ENCODE measurements at places on chromosomes 16 and 17.

- no peak for DNase-seq
Measured at GRCh38 chr16:81752225-81752875, 26.7 kb upstream of the PLCG2 start.

- DNase-seq, result no peak
Measured at GRCh38 chr16:19896951-19897350, 12.3 kb upstream of the GPRC5B start.

GRCh38 chr17:47278561-47278960 lies 24.9 kb downstream of the ITGB3 start:
- no peak for DNase-seq

DNA sequence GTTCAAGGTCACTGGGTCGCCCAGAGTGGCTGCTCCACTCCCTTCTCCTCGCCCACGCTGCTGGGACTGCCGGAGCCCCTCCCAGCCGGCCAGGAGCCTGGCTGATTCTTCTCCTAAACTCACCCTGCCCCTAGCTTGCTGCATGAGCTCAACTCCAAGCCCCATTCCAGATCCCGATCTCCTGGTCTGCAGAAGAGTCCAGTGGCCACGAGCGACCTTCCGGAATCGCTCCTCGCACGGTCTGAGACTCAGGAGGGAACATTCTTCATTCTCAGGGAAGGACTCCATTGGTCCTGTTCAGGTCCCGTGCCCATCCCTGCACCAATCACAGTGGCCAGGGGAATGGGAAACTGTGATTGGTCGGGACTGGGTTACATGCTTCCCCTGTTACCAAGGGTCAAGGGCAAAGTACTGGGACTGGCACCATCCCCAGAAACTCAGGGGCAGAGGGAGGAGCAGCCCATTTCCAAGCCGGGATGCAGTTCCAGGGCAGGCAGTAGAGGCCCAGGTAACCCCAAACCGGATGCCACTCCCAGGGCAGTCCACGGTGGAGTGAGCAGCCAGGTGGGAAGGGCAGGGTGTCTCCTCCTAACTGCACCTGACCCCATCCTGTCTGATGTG lies 24.5 kb upstream of the CIBAR2 start:
- DNase-seq, result no peak

DNA sequence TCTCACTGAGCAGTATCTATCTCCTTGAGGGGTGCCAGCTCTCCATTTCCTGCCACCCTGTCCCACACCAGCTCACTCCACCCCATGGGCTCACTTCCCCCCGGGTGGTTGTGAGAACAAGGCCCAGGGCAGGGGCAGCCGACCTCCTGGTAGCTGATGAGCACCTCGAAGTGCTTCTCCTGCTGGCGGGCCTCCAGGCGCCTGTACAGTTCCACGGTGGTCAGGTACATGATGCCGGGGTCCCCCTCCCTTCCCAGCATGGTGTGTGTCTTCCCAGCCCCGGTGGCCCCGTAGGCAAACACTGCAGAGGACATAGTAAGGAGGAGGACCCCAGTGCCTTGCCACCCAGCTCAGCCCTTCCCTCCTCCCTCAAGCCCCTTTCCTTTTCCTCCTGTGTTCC lies 12.5 kb downstream of the KIF18B start:
- no peak for DNase-seq

GRCh38 chr16:15808071-15808470 lies 48.8 kb downstream of the MYH11 start:
- DNase-seq, result no peak

GRCh38 chr17:59067756-59068155 lies 38.9 kb downstream of the TRIM37 start:
- no peak for DNase-seq

DNA sequence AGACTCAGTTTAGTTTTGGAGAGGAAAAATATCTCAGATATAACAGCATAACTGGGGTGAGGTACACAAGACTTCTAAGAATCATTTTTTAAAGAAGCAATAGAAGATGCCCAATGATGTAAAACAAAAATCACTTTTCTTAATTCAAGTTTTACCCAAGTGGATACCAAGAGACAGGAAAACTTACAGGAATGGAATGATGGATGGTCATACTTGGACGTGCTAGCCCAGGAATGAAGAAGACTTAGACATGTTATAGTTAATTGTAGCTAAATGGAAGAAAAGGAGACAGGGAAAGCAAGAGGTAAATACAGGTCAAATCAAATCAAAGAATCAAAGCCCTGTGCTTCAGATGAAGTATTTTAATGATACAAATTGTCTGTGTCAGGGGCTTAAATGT lies 312.7 kb upstream of the KCNJ16 start:
- no peak for DNase-seq

GRCh38 chr17:39754161-39754957 lies 16.6 kb downstream of the GRB7 start:
- DNase-seq, result peak; percentile 83

GRCh38 chr17:40819528-40820125 lies 2.8 kb downstream of the KRT10 start:
- DNase-seq, result no peak

DNA sequence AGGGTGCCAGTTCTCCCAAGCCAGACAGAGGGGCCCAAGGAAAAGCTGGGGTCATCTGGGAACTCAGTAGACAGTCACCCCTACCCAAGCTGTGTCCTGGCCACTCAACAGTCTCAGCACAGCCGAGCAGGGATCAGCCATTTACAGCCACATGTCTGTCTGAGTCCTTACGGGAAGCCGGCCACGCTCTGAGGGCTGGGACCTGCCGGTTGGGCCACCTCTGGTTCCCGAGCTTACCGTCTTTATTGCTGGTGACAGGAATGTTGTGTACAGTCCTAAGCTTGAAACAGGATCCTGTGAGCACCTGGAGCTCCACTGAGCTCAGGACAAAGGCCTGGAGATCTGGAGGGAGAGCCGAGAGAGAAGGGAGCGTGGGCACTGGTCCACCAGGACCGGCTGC lies 59.8 kb downstream of the TIMM22 start:
- DNase-seq, result no peak

DNA sequence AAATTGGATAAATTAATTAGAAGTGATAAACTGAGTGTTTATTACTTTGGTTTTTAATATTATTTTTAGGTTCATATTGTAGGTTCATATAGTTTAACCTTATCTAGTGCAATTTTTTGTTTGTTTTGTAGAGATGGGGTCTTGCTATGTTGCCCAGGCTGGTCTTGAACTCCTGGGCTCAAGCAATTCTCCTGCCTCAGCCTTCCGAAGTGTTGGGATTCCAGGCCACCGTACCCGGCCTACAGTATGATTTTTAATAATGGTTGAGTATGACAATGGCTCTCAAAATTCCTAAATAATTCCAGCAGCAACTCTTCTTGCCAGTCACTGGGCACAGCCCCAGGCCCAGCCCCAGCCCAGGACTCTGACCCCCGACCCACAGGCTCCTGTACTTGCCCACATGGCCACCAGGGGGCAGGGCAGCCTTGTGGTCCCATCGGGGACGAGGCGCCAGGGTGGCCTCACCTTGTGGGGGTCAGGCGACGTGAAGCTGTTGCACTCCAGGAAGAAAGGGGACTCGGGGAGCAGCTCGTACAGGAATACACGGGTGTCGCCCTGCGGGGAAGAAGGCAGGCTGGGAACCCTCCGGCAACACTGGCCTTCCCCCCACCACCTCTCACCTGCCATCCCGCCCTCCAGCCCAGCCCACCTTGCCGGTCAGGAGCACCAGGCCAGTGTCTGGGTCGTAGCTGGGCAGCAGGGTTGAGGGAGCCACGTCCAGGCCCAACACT lies 7.9 kb upstream of the PAM16 start:
- DNase-seq, result peak; percentile 72

DNA sequence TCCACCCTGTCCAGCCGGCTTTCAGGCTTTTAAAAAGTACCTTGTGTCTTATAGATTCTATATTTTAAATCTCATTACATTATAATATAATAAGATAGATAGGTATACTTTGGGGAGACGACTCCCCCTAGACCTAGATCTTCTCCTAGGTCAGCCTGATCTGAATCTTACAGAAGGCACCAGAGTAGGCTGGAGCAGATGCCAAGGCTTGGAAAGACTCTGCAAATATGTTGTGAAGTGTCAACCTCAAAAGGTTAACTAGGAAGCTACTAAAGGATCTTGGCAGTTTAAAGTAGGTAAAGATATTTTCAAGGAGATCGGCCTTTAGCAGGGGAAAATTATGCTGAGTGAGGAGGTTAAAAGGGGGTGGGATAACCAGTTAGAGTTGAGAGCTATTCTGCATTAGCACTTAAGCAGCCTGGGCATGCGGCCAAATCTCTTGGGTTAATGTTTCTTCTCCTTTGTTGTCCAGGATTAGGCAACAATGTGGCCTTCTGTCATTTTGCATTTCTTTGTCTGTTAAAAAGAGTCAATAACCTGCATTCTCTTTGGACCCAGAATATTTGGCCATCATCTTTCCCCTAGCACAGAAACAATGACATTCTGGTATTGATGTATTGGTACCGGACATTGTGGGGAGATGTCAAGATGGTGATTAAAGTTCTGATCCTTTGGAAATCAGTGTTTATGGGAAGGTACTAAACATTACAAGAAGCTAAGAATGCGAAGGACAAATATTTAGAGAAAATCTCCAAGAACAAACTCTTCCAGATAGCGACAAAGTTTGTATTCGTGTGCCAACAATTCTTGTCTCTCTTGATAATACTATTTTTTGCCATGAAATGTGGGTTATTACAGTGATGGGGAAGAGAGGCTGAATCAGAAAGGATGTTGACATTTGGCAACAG lies 51.2 kb upstream of the DHX40 start:
- DNase-seq, result no peak

GRCh38 chr17:32285306-32285705 lies 19.7 kb downstream of the RHBDL3 start:
- no peak for DNase-seq

DNA sequence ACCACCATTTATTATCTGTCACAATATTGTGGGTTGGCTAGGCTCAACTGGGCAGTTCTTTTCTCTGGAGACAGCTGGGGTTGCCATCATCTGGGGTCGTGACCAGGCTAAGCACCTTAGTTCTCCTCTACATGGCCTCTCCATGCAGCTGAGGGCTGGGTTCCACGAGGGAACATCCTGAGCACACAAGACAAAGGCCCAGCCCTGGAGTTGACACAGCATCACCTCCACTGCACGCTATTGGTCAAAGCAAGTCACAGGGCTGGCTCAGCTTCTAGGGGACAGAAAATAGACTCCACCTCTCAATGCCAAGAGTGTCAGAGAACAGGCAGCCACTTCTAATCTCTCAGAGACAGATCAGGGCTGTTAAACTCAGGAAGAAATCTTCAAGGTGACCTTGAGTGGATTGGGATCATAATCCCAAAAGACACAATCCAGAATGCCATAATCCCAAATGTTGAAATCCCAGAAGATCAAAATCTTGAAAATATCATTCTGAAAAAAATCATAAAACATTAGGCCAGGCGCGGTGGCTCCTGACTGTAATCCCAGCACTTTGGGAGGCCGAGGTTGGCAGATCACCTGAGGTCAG lies 13.0 kb upstream of the USP10 start:
- no peak for DNase-seq

DNA sequence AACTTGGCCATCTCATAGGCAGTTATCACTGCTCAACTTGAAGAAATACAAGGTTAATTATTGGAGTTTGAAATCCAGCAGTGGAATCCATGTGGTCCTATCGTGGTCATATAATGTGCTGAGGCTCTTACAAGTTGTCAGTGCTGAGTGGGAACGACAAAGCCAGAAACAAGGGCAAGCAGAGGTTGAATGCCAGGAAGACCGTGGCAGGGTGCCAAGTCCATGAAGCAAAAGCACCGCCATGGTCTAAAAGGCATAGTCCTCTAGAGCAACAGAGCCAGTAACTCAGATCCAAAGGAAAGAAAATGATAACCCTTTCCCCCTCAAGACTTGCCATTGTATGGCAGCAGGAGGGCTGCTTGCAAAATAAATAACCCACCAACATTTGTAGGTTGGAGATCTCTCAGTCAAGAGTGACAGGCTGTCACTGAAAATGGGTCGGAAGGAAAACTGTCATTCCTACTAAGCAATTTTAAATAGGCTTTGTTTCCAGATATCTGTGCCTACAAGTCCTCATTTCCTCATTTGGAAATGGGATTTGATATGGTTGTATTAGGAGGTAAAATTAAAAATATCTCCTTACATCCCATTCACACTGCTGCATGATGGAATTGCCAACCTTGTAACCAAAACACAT lies 36.4 kb upstream of the HSBP1 start:
- DNase-seq, result no peak

GRCh38 chr17:1011760-1012735 lies 15.1 kb downstream of the TIMM22 start:
- no peak for DNase-seq

DNA sequence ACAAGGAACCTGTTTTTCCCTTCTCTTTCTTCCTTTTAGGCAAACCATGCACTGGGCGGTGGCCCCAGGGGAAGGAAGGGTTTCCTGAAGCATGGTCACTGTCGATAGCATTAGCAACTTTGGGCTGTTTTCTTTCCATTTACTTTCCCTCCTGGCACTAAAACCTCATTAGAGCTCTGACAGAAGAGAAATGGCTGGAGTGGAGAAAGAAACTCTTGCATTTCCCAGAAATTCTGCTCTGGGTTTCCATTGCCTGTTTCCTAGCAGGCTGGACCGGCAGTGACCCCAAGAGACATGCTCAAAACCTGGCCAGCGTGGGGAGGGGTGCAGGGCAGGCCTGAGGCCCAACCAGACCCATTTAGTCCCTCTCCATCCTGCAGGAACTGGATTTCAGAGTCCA lies 230.7 kb upstream of the CCL2 start:
- no peak for DNase-seq

- no peak for DNase-seq
Measured at GRCh38 chr16:50549561-50549915, 1.3 kb downstream of the NKD1 start.

GRCh38 chr16:67468731-67469130 lies 12.2 kb downstream of the ATP6V0D1 start:
- DNase-seq, result no peak

DNA sequence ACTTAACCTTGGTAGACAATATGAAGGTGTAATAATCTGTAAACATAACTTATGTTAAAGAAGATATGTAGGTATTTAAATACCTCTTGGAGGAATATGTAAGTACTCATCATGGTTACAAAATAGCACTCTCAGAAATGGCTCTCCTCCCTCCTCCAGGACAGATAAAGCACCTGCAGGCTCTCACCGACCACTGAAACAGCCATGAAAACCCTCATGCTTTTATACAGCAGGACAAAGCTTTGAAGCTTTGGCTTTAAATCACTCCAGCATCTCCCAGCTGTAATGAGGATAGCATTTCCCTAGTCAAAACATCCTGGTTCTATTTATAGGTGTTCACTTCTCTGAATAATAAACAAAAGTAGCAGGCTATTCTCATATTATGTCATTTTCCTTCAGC lies 69.1 kb upstream of the PMFBP1 start:
- DNase-seq, result no peak

GRCh38 chr17:55040611-55041010 lies 72.0 kb downstream of the STXBP4 start:
- DNase-seq, result no peak

- DNase-seq, result no peak
Measured at GRCh38 chr17:10062691-10063385, 135.6 kb downstream of the GAS7 start.

DNA sequence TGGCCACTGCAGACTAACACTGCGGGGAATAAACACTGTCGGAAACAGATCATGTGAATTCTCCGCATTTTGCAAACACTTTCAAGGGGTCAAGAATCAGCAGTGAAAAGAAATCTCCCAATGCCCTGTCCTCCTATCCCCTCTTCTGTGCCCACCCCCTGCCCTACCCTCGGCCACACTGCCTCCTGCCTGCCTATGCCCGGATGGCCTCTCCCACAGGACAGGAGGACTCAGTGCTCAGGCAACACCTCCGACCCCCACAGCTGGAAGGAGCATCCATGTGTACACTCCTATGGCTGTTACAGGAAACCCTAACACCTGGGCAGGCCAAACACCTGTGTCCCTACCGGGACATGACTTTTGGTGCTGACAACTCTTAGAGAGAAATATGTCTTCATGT lies 24.5 kb downstream of the FBXO31 start:
- DNase-seq, result no peak

GRCh38 chr17:42889809-42890208 lies 10.8 kb upstream of the G6PC1 start:
- no peak for DNase-seq
